AML-193 (cell line): ENCODE measurements at places on chromosomes 12 and 14.

GRCh38 chr12:28550757-28551704 is 360.8 kb downstream of the CCDC91 start:
- no peak for DNase-seq

GRCh38 chr14:36826614-36827013 is 165.0 kb downstream of the PAX9 start:
- DNase-seq = no peak

- DNase-seq = no peak
Measured at GRCh38 chr12:58602179-58602578, 318.1 kb downstream of the LRIG3 start.

GRCh38 chr14:101453225-101453624 is 108.1 kb upstream of the DIO3 start:
- DNase-seq = no peak

DNA sequence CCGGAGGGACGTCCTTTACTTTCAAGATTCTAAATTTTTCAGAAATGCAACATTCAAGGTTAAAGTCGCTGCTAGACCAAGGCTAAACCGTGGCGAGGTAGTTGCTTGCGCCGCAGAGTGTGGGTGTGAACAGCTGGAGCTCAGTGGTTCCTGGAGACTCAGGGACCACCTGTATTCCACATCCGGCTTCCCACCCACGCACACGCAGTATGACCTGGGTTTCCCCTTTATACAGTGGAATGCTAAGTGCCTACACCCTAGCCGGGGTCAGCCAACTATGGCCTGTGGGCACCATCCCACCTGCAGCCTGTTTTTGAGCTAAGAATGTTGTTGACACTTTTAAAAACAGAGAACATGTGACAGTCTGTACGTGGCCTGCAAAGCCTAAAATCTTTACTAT is 42.9 kb upstream of the TESC start:
- DNase-seq = no peak

DNA sequence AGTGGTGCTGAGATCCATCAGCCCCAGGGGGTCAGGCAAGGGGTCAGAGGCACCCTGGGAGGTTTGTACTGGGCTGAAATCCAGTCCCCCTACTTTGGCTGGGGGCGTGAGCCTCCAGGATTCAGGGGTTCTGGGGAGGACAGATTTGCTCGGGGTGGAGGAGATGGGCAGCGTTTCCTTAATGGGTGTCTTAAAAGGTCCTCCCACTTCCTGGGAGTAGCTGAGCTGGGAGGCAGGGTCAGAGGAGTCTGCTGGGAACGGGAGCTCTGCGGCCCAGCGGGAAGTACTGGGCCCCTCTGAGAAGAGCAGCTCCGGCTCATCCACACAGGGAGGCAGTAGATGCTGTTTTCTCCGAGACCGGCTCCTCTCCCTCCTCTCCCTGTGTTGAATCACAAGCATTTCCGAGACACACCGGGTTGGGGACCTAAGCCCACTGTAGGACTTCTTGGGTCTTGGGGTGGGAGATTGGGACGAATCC is 2.1 kb upstream of the TEX52 start:
- DNase-seq = no peak

- peak; percentile 31 for DNase-seq
Measured at GRCh38 chr12:56271031-56271430, 4.3 kb downstream of the COQ10A start.

DNA sequence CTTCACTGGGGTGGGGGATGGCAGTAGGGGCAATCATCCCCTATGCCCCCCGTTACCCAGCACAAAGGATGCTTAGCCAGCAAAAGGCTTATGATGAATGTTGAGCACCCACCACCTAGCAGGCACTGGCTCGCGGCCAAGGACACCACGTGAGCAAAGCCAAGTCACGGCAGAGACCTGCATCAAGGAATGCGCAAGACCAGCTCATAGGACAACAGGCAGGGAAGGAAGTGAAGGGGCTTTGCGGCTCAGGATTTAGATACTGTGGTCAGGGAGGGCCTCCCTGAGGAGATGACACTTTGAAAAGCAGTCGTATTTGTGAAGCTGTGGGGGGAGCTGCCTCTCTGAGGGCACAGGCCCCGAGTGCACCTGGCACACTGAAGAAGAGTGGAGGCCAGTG is 32.8 kb downstream of the SH2B3 start:
- peak; percentile 57 for DNase-seq

DNA sequence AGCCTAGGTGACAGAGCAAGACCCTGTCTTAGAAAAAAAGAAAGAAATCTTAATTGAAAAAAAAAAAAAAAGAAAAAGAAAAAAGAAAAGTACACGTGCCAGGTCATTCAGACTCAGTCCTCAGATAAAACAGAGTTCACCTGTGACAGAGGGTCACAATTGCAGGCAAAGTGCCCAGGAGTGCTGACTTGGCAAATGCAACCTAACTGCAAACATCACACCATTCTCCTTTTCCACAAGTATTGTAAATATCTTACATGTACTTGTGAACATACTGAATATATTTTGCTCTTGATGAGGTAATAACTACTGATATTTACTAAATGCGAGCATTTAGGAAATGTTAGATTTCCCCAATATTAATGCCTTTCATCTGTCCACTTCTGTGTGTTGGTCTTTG is 9.0 kb upstream of the COL2A1 start:
- DNase-seq = no peak

GRCh38 chr14:99137001-99137700 is 134.8 kb downstream of the BCL11B start:
- DNase-seq = no peak

- no peak for DNase-seq
Measured at GRCh38 chr14:41297576-41298327, 308.9 kb upstream of the LRFN5 start.

GRCh38 chr12:19220205-19220604 is 90.7 kb downstream of the PLEKHA5 start:
- no peak for DNase-seq

- DNase-seq = no peak
Measured at GRCh38 chr14:75032939-75033338, 18.3 kb downstream of the MLH3 start.

DNA sequence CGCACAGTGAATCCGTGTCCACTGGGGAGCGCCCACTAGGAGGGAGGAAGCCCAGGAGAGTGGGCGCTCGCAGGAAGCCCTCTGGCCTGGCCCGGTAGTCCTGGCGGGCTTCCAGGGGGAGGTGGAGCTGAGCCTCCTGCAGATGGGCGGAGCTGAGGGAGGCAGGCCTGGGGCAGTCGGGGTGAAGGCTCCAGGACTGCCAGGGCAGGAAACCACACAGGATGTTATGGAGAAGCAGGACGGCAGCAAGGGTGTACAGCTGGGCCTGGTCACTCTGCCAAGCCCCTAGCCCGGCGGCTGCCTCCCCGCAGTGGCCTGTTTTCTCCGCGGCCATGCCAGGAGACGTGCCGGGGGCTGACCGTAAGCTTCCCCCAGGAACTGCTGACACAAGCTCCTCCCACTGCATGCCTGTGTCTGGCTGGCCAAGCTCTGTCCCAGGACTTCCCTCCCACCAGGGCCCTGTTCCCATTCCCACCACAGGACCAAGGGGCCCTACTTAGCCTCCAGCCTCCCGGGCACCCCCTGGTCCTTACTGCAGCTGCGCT is 143.4 kb upstream of the C14orf180 start:
- DNase-seq = no peak

DNA sequence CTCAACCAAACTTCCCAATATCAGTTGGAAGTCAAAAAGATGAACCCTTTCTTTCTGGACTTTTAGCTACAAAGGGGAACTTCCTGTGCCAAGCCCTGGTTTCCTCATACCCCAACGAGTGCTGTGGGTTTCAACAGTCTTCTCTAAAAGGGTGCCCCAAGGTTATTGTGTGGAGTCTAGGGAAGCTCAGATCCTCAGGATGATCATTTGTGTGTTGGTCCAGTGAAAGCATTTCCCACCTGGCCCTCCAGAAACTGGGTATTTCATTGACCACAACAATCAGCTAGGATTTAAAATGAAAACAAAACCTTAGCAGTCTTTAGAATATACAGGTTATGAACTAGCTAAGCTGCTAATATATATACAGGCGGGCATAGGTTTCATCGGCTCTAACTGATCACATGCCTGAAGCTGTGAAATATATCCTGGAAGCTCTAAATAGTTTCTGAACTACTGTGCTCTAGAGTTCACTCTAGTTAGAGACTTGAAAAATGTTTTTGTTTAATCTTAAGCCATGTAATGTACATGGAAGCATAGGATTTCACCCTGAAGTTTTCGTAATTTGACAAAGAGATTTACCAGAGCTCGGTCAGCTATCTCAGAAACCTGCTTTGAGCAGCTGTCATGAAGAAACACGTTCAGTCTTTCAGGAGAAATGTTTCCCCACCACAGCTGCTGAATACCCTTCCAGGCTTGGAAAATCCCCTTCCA is 29.6 kb downstream of the P2RX4 start:
- DNase-seq = peak; percentile 87

- DNase-seq = no peak
Measured at GRCh38 chr12:89339526-89339925, 12.8 kb downstream of the DUSP6 start.

- DNase-seq = no peak
Measured at GRCh38 chr12:121577443-121578180, 3.2 kb downstream of the KDM2B start.

- no peak for DNase-seq
Measured at GRCh38 chr14:64279704-64280668, 14.2 kb downstream of the ESR2 start.

DNA sequence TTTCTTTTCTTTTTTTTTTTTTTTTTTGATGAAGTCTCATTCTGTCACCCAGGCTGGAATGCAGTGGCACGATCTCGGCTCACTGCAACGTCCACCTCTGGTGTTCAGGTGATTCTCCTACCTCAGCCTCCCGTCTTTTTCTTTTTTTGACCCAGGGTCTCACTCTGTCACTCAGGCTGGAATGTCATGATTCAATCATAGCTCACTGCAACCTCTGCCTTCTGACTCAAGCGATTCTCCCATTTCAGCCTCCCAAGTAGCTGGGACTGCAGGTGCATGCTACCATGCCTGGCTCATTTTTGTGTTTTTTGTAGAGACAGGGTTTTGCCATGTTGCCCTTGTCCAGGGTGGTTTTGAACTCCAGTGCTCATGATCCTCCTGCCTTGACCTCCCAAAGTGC is 12.0 kb downstream of the FUT8 start:
- DNase-seq = no peak

GRCh38 chr12:27964123-27964522 is 8.4 kb downstream of the PTHLH start:
- no peak for DNase-seq

- no peak for DNase-seq
Measured at GRCh38 chr14:40656311-40656710, 950.4 kb upstream of the LRFN5 start.

GRCh38 chr12:65248656-65249633 is 29.5 kb upstream of the MSRB3 start:
- no peak for DNase-seq

DNA sequence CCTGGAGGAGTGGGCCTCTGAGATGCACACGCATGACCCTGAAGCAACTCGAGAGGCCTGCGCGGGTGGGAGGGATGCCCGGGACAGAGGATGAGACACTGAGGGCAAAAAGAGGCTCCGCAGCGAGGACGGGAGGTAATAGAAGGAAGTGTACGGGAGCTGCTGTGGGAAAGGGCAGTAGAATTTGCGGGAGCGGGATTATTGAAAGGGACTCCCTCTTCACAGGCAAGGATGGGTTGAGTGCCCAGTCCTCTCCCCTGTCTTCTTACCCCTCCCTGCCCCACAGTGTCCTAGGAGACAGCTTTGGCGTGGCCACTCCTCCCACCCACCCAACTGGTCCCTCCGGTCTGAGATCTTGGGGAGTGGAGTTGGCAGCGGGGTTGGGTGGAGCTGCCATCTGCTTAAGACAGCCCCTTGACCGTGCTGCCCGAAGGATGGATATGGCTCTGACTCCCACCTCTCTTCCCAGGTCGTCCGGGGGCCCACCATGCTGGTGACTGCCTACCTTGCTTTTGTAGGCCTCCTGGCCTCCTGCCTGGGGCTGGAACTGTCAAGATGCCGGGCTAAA is 15.7 kb upstream of the ESPL1 start:
- DNase-seq = no peak

DNA sequence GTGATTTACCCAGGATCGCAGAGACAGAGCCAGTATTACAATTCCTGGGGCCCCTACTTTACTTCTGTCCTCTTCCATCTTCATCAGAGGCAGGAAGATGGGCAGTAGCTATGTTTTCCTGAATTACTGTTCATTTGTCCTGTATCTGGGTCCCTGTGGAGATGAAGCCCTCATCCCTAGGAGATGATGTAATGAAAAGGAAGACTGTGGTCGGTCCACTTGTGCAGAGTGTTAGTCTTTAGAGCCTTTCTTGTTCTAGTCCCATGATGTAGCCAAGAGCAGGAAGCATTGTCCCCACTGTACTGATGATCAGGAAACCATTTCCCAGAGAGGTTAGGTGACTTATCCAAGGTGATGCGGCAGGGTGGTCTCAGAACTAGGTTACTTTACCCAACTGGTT is 2.6 kb downstream of the CD9 start:
- no peak for DNase-seq

DNA sequence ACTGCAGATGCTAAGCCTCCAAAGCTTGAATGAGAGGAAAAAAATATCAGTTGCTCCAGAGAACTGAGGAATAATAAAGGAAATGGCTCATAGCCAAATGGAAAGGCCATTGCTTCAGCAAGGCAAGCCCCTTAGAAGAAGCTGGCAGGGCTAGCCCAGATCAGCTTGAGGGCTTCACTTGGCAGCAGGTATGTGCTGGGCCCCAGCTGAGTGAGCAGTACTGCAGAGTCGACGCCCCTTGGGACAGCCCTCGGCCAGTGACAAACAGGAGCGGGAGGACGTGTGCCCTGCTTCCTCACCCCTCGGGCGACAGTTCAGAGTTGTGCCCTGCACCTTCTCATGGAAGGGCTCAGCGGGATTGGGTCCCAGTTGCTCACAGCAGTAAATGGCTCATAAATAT is 1031.2 kb upstream of the TMEM132C start:
- DNase-seq = no peak

DNA sequence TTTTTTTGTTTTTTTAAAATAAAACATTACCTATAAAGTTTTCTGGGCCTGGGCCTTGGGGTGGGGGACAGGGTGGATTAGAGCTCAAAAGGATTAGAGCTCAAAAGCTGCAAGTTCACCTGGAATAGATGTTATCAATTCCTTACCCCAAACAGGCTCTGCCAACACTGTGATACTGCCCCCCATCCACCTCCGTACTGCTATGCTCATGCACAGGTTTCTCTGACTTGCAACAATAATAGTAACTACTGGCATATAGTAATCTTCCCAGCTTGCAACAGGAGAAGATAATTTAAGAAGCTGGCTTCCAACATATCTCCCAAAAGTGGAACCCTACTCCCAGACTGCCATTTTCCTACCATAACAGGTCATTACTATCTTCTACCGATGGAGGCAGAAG is 51.3 kb upstream of the SLCO1C1 start:
- DNase-seq = no peak

DNA sequence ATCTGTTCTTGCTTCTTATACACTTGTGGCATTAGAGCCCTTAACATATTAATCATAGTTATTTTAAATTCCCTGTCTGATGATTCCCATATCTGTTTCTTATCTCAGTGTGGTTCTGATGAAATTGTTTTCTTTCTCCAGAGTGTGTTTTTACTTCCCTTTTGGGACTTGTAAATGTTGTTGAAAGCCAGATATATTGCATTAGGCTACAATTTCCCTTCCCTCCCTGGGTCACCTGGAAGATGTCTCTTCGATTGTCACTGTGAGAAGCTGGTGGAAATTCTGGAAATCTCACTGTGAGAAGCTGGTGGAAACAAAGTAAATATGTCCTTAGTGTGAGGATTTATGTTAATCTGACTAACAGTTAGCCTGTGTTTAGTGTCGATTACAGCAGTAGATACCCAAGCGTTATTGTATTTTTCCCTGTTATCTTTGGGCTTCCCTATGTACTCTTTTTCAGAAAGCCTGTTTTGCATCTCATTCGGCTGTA is 717.3 kb downstream of the TRHDE start:
- DNase-seq = no peak

- DNase-seq = no peak
Measured at GRCh38 chr14:39181026-39181692, 6.1 kb downstream of the PNN start.
